ENCODE measurements at places on chromosomes 5 and 9.

DNA sequence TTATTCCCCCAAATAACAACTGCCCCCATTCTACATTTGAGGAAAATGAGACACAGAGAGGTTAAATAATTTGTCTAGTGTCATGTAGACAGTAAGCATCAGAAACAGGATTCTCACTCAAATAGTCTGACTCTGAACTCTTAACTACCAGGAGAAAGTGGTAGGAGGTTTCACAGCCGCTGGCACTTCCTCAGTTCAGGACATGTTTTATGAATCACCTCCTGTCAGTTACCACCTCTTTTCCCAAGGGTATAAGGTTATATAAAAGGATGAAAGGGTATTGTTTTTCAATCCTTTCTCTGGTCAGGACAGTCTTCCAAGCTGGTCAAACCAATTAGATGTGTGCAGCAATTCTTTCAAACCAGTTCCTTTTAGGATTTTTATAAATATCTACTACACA, 52.1 kb downstream of the TSSK1B start:
- DNase-seq: peak; percentile 49

- DNase-seq: peak; percentile 64
Observed at GRCh38 chr5:140342896-140343295, 3.5 kb downstream of the HBEGF start.

DNA sequence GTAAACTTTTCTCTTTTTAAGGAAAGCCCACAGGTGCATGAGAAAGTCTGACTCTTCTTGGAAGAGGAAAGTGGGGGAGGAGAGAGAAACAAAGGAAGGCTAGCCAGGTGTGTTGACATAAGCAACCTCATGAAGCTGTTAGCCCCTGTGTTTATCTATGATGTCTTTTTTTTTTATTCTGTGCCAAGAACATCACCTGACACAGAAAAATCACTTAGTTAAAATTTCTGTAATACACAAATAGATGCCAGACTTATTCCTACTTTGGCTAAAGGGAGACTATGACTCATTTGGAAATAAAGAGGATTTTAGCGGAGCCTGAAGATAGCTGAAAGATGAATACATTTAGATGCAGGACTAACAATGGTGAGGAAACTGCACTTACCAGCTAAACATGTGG, 58.3 kb downstream of the BAAT start:
- no peak for DNase-seq

- DNase-seq: no peak
Observed at GRCh38 chr5:161513942-161514341, 32.6 kb downstream of the GABRB2 start.

DNA sequence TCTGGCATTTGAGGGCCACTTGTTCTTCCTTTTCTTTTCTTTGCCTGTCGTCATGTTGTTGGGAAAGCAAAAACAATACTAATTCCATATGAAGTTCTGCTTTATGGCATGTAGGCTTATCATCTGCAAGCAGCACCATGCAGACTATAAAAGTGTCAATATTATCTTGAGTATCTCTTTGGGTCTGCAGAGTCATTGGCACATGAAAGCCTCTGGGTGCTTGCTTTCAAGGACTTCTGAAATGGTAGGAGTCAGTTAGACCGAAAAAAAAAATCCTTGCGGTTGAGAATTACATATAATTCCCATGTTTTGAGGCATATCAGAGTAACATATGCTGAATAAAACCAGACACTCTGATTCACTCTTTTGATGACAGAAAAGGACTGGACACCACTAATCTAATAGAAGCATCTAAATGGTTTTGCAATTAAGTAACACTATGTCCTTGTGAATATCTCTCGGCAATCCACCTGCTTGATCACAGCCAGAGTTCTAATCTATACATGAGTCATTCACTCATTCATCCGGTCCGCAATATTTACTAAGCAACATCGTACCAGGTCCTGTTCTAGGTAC, 44.4 kb downstream of the GNAQ start:
- peak; percentile 35 for DNase-seq

Measured in suppressor macrophage (primary cell).